Stimulated activated CD8-positive, alpha-beta memory T cell treated with anti-CD3 and anti-CD28 coated beads, Interleukin-7, amount 100 ng/mL, for 1 hour (primary cell): ENCODE measurements at places on chromosomes 5 and 9.

GRCh38 chr9:84557751-84558150, 111.8 kb upstream of the NTRK2 start:
- DNase-seq = no peak

GRCh38 chr9:10876333-10876732, 263.5 kb upstream of the PTPRD start:
- DNase-seq = no peak

- DNase-seq = no peak
Observed at GRCh38 chr5:76494201-76494600, 91.1 kb downstream of the IQGAP2 start.

- no peak for DNase-seq
Observed at GRCh38 chr5:179367491-179367890, 22.2 kb upstream of the ADAMTS2 start.

DNA sequence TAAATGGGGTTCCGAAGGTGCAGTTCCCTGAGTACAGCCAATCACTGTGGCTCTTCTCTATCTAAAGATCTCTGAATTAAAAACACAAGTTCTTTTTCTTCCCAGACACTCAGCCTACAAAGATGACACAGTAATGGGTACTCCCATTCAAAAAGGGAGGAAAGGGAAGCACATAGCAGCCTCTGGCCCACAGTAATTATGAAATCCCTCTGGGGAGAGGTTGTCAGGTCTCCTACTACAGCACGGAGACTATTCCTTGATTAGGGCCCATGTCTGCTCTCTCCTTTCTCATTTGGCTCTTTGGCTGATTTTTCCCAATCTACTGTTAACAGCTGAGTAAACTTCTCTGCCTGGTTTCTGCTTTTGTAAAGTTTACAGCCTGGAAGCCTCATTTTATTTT, 62.0 kb upstream of the RANBP3L start:
- no peak for DNase-seq

DNA sequence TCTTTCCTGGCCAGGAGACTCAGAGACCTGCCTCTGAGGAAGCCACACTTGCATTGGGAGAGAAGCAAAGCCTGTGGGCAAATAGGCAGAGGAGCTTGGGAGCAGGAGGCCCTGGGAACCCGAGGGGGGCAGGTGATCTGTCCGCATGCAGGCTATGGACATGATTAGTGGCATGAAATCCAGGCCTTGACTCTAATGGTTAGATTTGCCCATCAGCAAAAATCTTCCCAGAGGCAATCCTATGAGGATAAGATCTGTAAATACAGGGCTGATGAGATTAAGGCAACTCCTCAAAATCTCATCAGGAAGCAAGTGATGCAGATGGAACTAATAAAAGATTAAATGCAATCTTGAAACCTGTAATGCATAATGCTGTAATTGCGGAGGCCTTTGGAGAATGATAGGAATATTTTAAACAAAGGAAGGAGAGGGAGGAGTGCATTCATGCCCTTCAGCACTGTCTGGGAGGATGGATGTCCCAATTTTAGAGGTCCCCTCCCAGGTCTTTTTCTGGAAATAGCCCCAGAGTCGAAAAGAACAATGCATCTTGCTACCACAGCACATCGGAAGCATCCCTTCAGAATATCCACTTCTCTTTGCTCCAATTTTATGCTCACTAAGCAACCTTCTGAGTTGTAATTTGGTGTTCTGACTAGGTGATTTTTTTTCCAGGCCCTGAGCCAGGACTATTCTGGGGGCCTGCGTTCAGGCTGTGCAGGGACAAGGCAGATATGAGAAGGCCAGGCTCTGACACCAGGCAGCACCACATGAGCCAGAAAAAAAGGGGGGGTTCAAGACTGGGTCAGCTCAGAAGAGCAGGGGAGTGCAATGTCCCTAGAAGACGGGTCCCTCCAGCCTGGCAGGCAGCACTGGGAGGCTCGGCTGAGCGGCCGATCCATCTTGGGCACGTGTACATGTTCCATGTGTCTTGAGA, 66.5 kb downstream of the MED10 start:
- no peak for DNase-seq

- no peak for DNase-seq
Observed at GRCh38 chr5:62256161-62257019, 49.6 kb upstream of the KIF2A start.

DNA sequence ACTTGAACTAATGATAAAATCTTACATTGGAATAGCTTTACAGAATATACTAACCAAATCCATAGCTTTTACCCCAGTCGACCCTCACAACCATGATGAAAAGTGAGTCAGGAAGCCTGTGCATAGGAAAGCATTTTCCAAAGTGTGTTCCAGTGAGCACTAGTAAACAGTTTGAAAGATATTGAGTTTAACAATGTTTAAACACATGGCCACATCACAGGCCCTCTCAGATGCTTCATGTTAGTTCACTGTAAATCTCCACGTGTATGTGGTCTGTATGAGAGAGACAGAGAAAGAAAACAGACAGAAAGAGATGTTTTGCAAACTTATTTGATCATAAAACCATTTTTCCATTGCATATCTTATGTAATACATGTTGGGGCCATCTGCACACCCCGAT, 27.0 kb downstream of the PRUNE2 start:
- no peak for DNase-seq
